DMS79 (cell line): ENCODE measurements at places on chromosomes 1 and 21.

DNA sequence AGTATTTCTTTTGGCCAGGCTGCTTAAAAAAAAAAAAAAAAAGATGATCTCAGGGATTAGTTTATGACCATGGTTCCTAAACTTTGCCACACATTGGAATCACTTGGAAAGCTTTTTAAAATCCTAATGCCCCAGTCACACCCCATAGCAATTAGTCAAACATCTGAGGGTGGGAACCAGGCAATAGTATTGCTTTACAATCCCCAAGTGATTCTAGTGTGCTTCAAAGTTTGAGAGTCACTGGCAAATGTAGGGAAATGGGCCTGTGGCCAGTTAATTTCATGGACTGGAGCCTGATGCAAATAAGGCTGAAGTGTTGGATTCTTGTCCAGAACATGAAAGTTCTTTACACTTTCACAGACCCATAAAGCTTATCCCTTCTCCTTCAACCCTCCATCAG lies 374.6 kb upstream of the ESRRG start:
- DNase-seq = no peak

- DNase-seq = no peak
These were observed 177.3 kb upstream of the CAMK1G start for GRCh38 chr1:209406168-209406567.

DNA sequence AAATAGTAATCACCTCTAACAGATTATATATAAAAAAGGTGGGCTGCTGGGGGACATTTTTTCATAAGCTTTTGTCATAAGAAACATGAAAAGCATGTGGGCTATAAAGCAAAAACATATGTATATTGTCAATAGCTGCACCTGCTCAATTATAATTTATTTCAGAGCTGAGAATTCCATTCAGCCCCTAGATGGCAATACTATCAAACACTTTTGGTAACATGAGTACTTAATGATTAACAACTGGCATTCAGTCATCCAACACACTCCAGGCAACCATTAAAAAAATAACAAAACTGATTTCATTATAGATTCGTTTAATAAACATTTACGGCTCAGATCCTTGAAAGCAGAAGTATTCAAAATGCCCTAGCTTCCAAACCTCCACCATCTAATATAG lies 115.1 kb downstream of the KCTD3 start:
- no peak for DNase-seq

DNA sequence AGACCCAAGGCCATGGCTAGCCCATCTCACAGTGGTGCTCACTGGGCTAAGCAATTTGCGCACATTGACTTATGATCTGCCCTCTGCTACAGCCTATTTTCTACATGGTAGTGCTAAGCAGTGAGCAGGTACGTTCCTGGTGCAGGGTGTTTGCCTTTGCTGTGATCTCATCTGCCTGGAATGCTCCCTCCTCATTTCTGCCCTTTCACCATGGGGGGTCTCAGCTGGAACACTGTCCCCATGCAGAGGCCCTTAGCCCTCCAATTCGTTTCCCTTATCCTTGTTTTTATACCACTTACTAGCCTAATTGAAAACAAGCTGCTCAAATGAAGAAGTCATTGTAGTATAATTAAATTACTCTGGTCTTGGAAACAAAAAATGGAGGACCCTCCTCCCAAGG lies 2.0 kb upstream of the B3GALT5 start:
- DNase-seq = no peak

GRCh38 chr1:52947490-52947889 lies 20.4 kb downstream of the SCP2 start:
- no peak for DNase-seq

DNA sequence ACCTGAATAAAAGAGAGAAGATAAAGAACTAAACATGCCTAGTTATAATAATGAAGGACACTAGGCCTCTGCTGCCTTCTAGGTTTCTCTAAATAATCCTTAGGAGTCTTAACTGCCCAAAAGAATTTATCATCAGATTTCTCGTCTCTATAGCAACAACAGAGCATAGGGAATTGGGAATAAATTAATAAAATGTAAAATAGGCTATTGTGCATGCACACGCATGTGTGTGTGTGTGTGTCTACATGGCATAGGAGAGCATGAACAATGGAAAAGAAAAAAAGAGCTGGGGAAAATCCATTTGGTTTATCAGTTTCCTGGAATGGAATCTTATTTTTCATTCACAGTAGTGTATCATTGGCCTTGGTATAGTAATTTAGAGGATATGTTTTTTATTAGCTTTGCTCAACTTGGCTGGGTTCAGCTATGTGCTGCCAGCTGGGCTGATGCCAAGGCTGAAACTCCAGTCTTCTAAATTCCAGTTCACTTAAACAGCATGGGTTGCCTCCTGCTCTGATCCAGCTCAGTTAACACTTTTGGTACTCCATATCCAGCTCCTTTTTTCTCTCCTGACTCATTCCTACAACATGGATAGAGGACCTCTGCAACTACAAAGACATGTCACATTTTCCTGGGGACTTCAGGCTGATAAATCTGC lies 80.6 kb upstream of the SLFNL1 start:
- peak; percentile 68 for DNase-seq

- no peak for DNase-seq
These were observed 35.2 kb downstream of the SYT6 start for GRCh38 chr1:114118351-114118990.
